Right forelimb (tissue), 1 donor: ENCODE measurements at places on chromosomes 4 and X.

DNA sequence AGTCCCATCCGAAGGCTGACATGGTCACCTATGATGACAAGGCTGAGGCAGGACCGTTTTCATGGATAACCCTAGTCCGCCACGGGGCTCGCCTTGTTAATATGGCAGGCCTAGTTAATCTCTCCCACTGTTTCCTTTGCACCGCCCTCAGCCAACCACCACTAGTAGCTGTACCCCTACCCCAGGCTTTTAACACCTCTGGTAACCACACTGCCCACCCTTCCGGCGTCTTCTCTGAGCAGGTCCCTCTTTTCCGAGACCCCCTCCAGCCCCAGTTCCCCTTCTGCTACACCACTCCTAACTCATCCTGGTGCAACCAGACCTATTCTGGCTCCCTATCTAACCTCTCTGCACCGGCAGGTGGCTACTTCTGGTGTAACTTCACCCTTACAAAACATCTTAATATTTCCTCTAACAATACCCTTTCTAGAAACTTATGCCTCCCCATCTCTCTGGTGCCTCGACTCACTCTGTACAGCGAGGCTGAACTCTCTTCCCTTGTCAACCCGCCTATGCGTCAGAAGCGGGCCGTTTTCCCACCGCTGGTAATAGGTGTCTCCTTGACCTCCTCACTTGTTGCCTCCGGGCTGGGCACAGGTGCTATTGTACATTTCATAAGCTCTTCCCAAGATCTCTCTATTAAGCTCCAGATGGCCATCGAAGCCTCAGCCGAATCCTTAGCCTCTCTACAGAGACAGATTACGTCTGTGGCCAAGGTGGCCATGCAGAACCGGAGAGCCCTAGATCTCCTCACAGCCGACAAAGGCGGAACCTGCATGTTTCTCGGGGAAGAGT lies 964.4 kb downstream of the RPA4 start:
- no peak for DNase-seq

- DNase-seq = no peak
Measured at GRCh38 chr4:166391501-166391900, 518.5 kb downstream of the TLL1 start.

DNA sequence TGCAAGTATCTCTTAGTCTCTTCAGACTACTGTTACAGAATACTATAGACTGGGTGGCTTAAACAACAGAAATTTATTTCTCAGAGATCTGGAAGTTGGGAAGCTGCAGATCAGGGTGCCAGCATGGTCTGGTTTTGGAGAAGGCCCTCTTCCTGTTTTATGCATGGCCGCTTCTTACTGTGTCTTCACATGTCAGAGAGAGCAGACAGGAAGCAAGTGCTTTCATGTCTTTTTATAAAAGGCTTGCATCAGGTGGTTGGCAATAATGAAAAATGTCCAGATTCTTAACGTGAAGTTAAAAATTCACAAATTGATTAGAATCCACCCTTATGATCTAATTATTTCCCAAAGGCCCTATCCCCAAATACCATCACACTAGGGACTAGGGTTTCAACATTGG lies 284.9 kb downstream of the RPA4 start:
- no peak for DNase-seq

- no peak for DNase-seq
Measured at GRCh38 chr4:40963897-40964478, 214.2 kb downstream of the NSUN7 start.

DNA sequence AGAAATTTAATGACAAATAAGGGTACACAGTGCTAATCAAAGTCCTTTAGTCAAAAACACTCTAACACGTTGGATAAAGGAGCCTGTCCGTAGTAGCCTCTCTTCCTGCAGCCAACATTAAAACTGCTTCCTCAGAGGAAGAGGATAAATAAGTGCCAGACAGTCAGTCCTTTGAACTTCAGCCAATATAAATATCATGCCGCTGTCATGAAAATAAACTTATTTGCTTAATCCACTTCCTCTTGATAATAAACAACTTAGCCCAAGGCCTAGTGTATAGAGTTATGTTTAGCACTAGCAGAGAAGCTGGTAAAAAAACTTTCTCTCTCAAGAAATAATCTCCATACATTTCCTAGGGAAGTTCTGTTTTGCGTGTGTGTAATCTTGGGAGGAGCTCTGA lies 196.7 kb downstream of the HS3ST1 start:
- no peak for DNase-seq

DNA sequence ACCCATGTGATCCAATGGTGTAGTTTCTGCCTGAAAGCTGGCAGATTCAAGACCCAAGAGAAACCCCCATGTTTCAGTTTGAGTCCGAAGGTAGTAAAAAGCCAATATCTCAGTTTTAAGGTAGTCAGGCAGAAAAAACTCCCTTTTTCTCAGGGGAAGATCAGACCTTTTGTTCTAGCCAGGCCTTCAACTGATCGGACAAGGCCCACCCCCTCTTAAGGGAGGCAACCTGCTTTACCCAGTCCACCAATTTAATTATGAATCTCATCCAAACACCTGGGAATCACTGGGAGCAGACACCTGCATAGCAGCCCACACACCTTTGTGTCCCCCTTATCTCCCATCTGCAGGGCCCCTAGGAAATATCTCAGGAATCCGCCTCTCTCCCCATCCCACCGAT lies 322.0 kb downstream of the STK32B start:
- DNase-seq = no peak

DNA sequence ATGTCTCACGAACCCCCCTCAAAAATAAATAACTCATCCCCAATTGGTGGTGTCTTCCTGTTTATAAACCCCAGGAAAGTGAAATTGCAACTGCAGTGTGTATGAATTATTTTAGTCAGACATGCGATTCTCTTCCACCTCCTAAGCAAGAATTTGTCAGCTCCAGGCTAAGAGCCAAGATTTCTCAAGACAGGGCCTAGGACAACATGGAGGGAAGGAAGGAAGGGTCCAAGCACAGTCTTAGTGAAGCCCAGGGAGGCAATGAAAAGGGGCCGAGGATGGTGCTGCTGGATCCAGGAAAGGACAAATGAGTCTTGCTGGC lies 20.0 kb downstream of the SH3KBP1 start:
- no peak for DNase-seq

DNA sequence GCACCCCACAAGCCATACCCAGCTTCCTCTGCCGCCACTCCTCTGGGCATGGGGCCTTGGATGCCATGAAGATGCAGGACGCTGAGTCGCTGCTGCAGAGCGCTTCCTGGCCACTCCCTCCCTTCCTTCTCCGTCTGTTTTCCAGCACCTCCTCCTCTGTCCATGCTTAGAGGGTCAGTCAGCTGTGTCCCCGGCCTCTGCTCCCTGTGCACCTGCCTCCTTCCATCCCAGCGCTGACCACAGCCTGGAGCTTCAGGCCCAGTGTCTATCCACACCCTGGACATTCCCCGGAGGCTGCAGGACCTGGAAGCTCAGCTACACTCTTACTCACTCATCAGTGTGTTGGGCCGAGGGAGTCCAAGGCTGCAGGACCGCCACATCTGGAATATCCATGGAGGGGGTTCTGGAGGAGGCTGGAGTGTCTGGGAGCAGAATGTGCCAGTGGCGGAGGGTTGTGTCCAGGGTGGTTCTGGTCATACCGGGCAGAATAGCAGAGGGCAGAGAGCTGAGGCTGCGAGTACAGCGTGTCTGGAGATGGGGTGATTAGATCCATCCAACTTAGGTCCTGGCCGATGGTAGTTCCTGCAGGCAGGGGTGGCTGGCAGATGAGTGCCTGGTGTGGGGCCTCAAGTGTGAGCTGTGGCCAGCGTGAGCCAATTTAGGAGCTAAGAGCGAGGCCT lies 58.6 kb upstream of the ADRA2C start:
- DNase-seq = no peak

DNA sequence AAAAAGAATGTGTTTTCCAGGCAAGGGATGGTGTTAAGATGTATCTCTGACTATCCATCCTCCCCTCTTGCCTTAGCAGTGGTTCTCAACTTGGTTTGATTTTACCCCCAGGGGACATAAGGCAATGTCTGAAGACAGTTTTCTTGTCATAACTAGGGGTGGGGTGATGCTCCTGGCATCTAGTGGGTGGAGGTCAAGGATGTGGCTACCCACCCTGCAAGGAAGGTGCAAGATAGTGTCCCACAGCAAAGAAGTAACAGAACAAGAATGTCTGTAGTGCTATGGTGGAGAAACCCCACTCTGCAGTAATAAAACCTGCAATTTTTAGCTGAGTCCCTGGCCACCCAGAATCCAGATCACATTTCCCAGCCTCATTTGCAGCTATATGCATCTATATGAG lies 81.2 kb upstream of the TBL1X start:
- no peak for DNase-seq

- no peak for DNase-seq
Measured at GRCh38 chrX:12974305-12974795, 560 bp upstream of the TMSB4X start.

- no peak for DNase-seq
Measured at GRCh38 chr4:77797239-77797638, 21.9 kb downstream of the CNOT6L start.

DNA sequence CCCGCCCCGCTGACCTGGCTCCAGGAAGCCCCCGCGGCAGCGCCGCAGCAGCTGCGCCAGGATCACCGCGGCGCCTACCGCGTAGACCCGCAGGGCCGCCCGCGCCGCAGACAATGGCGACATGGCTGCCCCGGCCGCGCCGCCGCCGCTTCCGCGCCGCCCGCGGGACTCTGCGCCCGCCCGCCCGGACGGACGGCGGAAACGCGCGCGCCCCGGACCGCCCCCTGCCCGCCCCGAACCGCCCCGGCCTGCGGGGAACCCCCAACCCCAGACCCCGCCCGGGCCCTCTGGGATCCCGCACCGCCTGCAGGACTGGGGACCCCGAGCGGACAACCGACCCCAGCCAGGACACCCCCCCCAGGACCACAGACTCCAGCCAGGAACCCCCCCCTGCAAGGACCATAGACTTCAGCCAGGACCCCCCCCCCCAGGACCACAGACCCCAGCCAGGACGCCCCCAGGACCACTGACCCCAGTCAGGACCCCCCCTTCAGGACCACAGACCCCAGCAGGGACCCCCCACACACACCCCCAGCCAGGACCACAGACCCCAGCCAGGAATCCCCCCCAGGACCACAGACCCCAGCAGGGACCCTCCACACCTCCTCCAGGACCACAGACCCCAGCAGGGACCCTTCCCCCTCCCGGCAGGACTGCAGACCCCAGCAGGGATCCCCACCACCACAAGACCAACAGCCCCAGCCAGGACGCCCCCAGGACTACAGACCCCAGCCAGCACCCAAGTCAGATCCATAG lies at the start of the genes DHRSX and ZBED1:
TSS of gene DHRSX (minus strand) at position 174 of the 756 bp plus-strand sequence. CDS start at position 123, 51 bp downstream.
TSS of gene ZBED1 (minus strand) at position 174 of the 756 bp plus-strand sequence. CDS start 10,257 bp downstream, outside the sequence.
- peak; percentile 68 for DNase-seq

DNA sequence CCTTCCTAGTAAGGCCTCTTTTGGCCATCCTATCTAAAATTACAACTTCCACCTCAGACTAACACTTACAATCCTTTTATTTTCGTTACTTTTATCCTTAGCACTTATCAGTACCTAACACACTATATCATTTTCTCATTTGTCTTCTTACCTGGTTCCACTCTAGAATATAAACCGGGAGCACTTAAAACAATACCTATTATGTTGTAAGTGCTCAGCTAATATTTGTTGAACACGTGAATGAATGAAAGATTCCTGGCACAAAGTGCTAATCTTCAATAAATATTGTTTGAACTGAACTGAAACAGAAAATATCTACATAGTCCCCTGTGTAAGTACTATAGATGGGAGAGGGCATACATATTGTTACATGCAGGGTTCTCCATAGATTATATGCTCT lies 14.4 kb downstream of the MGARP start:
- DNase-seq = no peak

- DNase-seq = no peak
Measured at GRCh38 chrX:14899607-14900006, 26.4 kb downstream of the MOSPD2 start.

GRCh38 chr4:42927946-42928345 lies 35.4 kb downstream of the GRXCR1 start:
- DNase-seq = no peak

GRCh38 chr4:159353422-159354116 lies 250.7 kb downstream of the RAPGEF2 start:
- DNase-seq = no peak

DNA sequence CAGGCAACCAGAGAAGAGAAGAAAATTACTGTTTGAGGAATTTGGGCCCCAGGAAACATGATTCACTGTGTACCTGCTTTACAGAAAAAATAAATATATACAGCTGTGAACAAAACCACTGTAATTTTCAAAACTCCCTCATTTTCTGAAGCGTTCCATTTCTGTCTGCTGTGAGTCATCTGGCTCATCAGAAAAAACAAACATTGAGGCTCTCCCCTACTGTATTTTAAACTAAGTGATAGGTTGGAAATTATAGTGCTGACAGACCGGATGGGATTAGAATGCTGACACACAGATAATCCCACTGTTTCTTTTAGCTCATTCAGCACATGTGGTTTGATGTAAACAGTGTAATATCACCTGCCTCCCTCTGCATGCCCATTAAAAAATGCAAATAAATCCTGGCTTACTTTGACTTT lies 847.0 kb downstream of the TRIML1 start:
- DNase-seq = no peak

DNA sequence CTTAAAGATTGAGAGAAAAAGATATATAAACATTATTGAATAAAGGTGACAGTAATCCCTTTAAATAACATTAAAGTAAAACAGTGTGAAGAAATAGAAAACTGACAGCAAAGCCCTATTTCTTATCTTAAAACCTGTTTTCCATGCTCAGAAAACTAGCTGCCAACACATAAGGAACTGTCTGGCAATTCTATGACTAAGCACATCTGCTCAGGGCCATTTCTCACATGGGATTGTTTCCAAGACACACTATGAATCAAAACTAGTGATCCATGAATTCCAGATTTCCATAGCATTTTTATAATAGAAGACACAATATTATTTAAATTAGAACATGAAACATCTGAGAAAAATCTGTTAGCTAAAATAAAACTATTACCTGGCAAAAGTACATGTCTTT lies 113.4 kb downstream of the SCLT1 start:
- DNase-seq = no peak

DNA sequence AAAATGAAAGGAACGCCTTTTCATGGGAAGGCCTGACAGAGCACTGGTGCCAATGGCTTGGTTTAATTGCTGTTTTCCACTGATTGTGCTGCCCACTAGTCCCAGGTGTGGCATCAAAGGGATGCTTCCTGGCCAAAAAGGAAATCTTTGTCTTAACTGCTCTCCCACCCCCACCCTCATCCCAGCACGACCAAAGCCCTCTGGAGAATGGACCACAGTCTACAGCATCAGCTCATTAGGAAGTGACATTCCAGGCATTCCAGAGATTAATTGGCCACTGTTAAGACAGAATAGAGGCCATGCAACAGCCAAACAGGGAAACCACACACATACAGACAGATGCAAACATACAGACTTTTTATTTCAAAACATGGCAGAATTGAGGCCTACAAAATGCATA lies 143.2 kb downstream of the LHFPL1 start:
- no peak for DNase-seq
